Stimulated activated CD4-positive, alpha-beta T cell treated with anti-CD3 and anti-CD28 coated beads, Interleukin-2, amount 100 ng/mL, for 48 hours (primary cell): ENCODE measurements at places on chromosomes 11 and 22.
A peak's percentile ranks its signal among the peaks of the same experiment; 100 is the strongest.

DNA sequence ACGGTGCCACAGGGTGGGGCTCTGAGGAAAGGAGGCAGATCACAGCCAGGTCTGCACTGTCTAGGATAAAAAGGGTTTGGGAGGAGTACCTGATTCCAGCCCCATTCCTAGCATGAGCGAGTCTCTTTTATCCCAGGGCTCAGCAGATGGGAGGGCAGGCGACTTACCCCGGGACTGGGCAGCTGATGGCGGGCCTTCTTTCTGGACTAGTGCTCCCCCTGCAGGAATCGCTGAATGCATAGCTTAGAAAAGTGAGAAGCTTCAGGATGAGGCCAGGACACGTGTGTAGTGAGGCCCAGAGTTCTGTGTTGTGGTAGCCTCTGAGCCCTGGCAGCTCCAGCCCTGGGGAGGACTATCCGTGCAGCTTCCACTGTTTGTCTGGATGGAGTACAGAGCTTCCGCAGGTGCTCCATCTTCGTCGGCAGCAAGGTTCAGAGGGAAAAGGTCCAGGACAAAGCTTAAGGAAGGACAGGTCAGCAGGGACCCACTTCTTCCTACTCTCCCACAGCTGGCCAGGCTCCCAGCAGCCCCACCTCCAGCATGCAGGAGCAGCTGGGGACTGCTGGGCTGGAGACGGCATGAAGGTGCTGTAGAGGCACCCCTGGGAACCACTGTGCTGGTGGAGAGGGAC, 30.4 kb downstream of the COMMD9 start:
- DNase-seq, result peak; percentile 20

DNA sequence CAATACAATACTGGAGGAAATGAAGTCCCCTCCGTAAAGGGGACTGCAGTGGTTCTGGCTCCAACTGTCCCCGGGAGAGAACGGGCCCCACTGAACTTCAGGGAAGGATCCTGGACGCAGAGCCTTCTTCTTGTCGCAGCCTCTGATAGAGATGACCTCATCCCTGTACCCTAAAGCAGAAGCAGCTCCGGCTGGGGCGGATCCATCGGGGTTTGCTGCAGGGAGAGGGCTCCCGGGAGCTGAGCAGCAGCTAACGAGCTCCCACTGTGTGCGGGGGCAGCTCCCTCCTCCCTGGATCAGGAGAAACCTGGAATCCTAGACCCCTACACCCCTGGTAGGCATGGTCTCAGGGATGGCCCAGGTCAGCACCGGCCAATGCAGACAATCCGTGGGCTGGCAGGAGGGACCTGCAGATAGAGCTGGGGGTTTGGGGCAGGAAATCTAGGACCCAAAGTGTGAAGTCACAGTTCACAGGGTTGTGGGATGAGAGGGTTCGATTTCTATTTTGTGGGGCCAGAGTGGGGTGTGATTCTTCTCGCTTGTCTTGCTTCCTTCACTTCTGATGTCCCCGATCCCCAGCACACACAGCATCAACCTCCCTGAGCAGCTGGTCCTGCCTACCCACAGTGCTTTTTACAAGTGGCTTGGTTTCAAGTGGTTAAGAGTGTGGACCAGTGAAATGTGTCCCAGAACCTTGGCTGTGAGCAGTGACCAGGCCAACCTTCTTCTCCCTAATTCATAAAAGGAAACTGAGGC, 12.9 kb downstream of the KIAA0930 start:
- no peak for DNase-seq

GRCh38 chr11:61056571-61056970, 45.7 kb upstream of the CD5 start:
- no peak for DNase-seq

GRCh38 chr11:126307706-126308105, 3.8 kb downstream of the DCPS start:
- DNase-seq, result no peak

GRCh38 chr11:19966441-19966840, 193.8 kb downstream of the DBX1 start:
- DNase-seq, result no peak

DNA sequence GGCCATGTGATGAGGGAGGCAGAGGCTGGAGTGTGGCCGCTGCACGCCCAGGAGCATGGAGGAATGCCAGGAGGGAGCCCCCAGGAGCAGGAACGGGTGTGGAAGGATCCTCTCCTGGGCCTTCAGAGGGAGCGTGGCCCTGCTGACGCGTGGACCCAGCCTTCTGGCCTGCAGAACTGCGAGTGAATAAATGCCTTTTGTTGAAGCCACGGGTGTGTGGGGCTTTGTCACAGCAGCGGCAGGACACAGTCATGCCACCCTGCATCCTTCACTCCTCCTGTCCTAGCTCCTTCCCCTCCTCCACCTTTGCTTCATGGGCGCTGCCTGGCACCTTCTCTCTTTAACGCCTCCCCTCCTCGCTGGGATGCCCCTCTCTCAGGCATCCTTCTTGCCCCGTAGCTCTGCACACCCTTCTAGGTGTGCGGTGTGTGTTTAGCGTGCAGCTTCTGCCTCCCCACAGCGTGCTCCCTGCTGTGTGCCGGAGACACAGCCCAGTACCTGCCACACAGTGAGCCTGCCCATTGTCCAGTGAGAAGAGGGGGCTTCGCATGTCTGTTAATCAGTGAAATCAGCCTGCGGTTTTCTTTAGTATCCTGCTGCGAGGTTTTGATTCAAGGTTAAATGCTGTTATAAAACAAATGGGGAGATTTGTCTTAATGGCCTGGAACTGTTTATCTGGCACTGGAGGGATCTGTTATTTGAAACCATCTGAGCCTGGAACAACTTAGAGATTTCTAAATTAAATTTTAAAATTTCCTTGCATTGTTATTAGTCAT, 459.6 kb downstream of the TBC1D22A start:
- DNase-seq, result no peak

GRCh38 chr11:45578316-45578715, 87.1 kb downstream of the CHST1 start:
- DNase-seq, result no peak

GRCh38 chr11:100105982-100106358, 581.1 kb upstream of the ARHGAP42 start:
- DNase-seq, result no peak
